C1 segment of cervical spinal cord (tissue), 14 donors: ENCODE measurements at places on chromosomes 2 and 18.
A peak's percentile ranks its signal among the peaks of the same experiment; 100 is the strongest.

- no peak for DNase-seq
These were observed 5.8 kb upstream of the SIX3 start for GRCh38 chr2:44935729-44936098.

GRCh38 chr2:98114643-98115330 is 27.8 kb downstream of the VWA3B start:
- DNase-seq, result no peak

GRCh38 chr2:193963472-193964119 is 1693.4 kb upstream of the SLC39A10 start:
- no peak for DNase-seq

DNA sequence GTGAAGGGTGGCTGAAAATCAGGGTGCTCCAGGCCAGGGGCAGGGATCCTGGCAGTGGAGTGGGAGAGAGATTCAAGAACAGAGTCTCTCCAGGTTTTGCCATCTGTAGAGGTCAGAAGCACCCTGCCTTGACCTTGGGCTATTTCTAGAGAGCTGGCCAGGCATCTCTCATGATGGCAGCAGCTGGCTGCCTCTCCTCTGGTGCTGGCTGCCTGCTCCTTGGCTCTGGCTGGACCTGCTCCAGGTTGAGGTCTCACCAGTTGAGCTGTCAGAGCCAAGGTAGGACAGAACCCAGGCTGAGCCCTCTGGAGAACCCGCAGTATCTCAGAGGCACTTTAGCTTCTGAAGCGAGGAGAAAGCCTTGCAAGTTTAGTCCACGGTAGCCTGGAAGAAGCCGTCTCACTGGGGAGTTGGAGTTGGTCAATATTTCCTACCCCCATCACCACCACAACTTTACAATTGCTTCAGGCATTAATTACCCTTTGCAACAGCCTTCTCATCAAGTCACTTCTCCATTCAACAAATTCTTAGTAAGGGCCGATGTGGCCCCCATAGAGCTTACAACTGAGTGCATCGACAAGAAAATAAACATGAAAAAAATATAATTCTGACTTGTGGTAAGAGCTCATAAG is 25.6 kb downstream of the GNLY start:
- no peak for DNase-seq

GRCh38 chr2:189375842-189376241 is 65.4 kb upstream of the WDR75 start:
- no peak for DNase-seq

DNA sequence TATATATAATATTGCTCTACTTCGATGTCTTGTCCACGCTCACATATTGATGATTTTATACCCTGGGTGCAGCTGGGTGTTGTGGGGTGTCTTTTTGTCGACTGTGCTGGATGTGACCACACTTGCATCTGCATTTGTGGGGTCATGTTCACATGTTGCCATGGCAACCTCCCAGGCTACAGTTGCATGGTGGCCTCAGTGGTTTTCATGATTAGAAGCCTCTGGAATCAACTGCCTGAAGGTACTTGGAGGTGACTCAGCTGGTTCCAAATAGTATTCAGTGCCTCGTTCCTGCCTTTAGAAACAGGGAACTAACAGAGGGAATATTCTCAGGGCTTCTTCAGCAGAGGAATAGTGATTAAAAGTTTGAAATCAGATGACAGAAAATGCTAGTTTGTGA is 166.3 kb upstream of the NYAP2 start:
- no peak for DNase-seq

GRCh38 chr2:133718688-133719201 is 150.5 kb upstream of the NCKAP5 start:
- no peak for DNase-seq

DNA sequence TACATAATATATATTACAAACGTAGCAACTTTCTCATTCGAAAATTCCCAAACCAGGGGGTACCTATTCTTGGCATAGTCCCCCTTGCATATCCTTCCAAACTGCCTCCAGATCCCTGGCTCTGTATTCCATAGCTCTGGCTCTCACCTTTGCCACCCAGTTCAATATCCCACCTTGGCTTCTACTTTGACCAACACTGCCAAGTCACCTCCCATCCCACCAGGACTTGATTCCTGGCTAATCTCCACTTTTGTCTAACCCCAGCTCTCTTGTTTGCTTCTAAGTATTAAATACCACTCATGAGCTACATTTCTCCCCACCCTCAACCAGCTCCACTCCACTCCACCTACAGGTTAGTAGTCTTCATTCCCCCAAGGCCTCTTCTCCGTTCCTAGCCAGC is 103.2 kb upstream of the WDR75 start:
- no peak for DNase-seq

DNA sequence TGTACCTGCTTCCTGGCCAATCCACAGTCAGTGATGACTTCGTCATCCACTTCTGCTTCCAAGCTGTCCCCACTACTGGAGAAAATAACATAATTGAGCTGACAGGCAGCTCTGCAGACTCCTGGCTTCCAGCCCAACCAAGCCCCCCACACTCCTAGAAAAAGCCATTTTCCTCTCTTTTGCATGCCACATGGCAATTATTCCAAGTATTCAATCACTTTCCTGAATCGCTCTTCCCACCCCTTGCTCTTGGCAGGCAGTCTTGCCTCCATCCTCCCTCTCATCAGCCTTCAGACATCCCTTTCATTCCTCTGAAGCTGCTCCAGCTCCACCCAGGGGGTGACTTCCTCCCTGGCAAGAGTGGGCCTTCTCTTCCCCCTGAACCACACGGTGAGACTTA is 14.3 kb upstream of the ST8SIA5 start:
- no peak for DNase-seq

DNA sequence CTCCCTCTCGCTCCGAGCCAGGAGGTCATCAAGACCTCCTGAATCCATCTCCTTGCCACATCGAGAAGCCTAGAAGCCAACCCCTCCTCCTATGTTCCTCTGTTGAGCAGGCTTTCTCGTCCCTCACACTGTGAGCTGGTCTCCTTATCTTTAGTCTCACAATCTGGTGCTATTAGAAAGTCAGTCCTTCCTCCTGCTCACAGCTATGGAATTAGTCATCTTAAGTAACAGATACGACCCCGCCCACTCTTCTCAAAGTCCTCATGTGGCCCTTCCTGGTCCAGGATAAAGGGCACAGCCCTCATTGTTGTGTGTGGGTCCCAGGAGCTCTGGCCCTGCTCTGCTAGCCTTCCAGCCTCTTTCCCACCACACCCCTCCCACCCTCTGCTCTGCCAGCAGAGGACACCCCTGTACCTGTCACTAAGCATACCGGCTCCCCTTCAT is 41.4 kb upstream of the TRIB2 start:
- DNase-seq, result no peak

DNA sequence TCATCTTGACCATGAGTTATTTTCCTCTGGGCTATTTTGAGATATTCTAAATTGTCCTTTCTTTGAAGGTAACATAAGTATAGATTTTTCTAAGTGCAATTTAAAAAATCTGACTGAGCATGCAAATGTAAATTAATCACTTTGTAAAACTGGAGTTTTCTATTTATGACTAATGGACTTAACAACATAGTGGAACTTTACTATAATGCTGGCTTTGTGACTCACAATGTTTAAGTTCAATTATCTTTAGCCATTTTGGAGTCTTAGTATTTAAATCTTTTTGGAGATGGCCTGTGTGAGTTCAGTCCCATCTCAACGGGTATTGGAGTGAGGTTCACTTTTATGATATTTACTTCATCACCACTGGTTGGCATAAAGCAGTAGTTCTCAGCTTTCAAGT is 35.2 kb upstream of the NOSTRIN start:
- DNase-seq, result no peak

DNA sequence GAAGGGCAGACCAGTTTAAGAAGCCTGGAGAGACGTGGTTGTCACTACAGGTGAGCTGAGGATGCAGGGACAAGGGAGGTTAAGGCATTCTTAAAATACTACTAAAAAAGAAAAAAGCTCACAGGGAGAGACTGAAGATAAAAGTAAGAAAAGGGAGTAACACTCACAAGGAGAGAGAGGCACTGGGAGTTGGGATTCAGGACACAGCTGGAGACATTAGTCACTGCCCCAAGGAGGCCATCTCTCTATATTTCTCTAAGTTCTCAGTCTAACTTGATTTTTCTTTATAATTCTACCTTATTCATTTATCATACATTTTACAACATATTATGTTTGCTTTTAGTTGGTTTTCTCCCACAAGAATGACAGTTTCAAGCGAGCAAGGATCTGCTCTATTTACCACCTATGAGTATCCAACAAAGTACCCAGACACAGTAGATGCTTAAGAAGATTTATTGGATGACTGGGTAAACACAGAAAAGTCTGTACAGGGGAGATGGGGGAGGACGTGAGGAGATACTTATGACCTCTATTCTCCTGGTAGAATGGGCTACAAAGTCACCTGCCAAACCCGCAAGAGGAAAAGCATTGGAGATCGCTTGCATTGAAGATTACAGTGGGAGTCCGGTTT is 2.2 kb downstream of the SERPINE2 start:
- no peak for DNase-seq

- no peak for DNase-seq
These were observed 63.1 kb downstream of the MBP start for GRCh38 chr18:77069482-77069881.

DNA sequence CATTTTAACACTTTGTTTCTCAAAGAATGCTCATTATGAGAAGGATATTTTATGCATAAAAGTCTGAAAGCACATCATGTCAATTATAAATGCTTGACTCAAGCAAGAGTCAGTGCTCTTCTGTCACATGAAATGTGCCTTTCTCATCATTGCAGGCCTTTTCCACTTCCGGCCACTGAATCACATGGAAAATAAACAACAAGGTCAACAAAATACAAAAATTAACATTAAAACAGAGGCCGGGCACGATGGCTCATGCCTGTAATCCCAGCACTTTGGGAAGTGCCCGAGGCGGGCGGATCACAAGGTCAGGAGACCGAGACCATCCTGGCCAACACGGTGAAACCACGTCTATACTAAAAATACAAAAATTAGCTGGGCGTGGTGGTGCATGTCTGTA is 480.6 kb downstream of the SPAG16 start:
- no peak for DNase-seq

DNA sequence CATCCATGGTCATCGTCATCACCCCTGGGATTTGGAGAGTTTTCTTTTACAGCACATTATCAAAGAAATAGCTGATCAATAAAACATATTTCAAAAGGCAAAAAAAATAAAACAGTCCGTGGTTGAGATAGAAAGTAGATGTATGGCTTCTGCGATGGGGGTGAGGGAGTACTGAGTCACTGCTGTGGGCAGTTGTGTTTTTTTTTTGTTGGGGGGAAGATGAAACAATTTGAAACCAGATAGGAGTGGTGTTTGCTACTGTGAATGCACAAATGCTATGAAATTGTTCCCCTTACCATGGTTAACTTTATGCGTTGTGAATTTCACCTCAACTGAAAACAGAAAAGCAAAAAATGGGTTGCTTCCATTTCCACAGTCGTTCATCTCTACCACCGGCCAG is 11.9 kb upstream of the SALL3 start:
- no peak for DNase-seq

DNA sequence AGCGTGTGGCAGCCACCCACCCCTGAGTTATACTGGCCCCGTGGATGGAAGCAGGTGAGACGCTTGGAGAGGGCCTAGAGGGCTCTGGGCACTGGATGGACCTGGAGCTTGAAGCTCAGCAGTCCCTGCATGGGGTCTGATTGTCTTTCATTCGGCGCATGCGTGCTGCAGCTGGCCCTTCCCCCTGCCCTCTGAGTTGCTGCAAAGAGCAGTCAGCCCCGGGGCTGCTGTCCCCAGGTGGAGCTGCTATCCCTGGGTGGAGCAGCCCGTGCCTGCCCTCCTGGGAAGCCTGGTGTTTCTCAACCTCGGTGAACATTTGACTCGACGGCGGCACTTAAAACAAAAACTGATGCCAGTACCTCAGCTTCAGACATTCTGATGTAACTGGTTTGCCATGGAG is 29.6 kb downstream of the IGFBP5 start:
- peak; percentile 6 for DNase-seq

DNA sequence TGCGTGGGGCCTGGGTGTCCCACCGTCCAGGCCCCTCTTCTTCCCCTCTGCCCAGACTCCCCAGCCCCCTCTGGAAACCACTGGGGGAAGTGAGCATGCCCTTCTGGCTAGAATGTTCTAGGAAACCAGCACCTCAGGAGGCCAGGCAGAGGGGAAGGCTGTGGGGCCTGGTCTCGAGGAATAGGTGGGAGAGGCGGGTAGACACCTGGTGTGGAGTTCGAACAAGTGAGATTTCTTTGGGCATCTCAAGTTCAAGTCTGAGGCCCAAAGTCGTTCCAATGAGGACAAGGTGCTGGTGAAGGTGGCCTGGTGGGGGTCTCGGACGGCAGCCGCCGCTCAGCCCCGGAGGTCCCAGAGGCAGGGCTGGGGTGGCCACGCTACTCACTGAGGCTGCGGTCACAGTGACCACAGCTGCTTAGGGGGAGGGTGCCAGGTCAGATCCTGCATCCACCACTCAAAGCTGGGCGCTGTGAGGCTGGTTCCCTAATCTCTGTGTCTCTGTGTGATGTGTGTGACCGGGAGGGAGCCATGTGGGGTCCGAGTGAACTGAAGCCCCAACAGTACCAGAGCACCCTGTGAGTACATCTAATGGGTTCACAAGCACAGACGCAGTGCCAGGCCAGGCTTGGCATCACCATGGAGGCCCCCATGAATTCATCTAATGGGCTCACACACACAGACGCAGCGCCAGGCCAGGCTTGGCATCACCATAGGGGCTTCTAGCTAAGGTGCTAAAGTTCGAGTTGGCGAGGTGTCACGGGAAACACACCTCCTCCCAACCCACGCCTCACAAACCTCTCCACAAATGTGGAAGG is 26.5 kb upstream of the PXDN start:
- no peak for DNase-seq

DNA sequence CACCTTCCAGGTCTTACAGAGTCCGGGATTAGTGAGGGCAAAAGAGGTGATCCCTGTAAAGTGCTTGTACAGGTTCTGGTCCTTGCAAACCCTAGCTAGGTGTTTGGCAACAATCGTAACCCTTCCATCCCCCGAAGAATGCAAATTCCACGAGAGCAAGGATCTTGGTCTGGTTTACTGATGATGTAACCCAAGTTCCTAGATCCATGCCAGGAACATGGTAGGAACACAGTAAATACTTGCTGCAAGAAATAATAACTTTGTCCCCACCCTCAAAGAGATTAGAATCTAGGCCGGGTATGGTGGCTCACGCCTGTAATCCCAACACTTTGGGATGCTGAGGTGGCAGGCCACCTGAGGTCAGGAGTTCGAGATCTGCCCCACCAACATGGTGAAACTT is 6.8 kb upstream of the NEU2 start:
- no peak for DNase-seq

- DNase-seq, result no peak
These were observed 149.3 kb downstream of the CABLES1 start for GRCh38 chr18:23284629-23285028.

- no peak for DNase-seq
These were observed 843.7 kb downstream of the LRRTM4 start for GRCh38 chr2:76678383-76679024.

DNA sequence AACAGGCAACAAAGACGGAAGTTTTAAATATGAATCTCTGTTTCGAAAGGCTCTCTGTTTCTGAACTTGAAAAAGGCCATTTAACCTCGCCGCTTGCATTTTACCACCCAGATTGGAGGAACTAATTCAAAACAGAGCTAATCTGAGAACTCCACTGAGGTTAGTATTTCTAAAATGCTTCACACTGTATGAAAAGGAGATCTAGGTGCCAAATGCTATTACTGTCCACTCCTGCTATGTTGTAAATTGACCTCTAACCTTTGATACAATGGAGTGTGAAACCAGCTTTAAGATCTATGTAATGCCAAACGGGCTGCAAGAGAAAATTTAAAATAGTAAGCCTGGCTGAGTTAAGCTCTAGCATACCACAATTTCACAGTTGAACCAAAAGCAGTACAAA is 364.5 kb downstream of the IRS1 start:
- DNase-seq, result no peak
